ENCODE measurements at places on chromosomes 1 and 21.

GRCh38 chr1:1315435-1315954 lies 7.1 kb downstream of the PUSL1 start:
- no peak for DNase-seq

- DNase-seq: no peak
Measured at GRCh38 chr1:232454227-232454886, 175.6 kb downstream of the SIPA1L2 start.

GRCh38 chr1:14912839-14913481 lies 240.6 kb upstream of the TMEM51 start:
- no peak for DNase-seq

DNA sequence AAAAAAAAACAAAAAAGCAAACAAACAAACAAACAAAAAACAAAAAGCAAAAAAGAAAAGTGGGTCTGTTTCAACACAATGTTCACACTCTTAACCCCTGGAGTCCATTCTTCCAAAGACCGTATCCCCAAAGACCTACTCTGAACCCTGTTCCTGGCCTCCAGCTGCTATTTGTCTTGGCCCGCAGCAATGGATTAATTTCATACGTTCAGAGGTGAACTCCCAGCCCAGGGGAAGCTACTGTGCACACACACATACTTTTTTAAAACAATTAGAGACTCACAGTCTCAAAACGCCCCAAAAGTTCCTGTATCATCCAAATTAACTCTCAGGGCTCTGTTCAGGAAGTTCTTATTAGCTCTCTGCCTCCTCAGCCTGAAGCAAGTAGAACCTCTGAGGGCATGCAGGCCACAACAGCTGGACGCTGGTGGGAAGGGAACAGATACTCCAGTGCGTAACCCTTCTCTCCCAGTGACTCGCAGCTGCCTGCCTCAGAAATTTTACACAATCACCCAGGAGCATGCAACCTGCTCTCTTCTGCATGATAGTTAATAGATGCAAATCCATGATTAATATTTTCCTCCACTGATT lies 395.4 kb downstream of the RRAGC start:
- no peak for DNase-seq

DNA sequence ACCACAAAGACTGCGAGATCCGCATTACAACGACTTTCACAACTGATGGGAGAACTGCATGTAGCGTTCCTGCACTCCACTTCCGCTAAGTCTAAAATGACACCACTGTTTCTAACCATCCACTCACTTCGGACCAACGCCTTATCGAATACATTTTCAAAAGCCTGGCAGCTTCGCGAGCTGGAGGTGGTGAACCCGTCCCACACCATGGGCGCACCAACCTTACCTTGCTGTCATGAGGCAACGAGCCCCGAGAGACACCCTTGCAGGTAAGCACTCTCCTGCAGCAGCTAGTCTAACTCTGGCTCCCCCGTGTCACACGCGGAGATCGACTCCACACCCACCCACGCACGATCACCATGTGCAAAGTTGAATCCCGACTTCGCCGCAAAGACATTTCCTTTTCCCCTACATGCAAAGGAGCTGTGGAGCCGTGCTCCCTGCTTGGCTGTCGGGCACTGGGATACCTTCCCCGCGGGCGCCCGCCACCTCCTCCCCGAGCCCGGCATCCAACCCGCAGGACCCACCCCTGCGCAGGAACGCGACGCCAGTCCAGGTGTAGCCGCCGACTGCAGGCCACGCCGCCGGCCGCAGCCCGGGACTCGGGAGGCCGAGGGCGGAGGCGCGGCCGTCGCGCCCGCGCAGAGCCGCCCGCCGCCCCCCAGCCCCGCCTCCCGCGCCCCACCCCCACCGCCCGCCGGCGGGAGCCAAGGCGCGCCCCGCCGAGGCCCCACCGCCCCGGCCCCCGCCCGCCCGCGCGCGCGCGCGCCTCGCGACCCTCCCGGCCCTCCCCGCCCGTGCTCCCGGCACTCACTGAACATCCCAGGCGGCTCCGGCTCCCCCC lies 629 bp downstream of the TAF5L start:
- DNase-seq: no peak

DNA sequence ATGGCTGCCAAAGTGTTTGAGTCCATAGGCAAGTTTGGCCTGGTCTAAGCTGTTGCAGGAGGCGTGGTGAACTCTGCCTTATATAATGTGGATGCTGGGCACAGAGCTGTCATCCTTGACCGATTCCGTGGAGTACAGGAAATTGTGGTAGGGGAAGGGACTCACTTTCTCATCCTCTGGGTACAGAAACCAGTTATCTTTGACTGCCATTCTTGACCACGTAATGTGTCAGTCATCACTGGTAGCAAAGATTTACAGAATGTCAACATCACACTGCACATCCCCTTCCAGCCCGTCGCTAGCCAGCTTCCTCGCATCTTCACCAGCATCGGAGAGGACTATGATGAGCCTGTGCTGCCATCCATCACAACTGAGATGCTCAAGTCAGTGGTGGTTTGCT lies 215.8 kb upstream of the JUN start:
- DNase-seq: no peak

GRCh38 chr1:11364170-11364569 lies 91.2 kb downstream of the UBIAD1 start:
- DNase-seq: no peak

DNA sequence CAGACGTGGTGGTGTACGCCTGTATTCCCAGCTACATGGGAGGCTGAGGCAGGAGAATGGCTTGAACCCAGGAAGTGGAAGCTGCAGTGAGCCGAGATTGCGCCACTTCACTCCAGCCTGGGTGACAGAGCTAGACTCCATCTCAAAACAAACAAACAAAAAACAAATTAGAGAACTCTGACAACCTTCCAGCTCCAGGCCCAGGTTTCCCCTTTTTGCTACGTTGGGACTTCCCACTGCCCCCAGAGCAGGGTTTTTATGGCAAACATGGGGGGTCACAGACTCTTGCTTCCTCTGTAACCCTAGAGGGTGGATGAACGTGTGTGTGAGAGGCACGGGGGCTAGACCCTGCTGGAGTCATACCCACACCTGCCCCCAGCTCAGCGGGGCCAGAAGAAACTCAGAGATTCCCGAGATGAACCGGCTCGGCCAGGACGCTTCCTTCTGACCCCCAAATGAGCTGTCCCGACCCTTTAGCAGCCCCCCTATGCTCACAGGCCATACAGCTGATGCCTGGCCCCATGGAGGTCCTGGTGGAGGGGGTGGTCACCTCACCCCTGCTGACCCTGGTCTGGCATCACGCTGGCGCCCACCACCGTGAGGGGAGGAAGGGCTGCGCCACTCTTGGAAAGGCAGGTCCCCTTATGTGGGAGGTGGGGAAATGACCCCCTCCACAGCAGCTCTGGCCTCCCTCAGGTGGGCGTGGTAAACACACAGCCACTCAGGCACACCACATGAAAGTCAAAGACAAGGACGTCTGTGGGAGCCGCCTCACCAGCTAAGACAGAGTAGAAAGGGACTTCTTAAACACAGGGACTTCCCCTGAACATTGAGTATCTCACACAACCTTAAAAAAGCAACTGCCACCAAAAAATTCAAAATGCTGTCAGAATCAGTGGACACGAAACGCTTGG lies 7.1 kb downstream of the GPR157 start:
- DNase-seq: no peak

DNA sequence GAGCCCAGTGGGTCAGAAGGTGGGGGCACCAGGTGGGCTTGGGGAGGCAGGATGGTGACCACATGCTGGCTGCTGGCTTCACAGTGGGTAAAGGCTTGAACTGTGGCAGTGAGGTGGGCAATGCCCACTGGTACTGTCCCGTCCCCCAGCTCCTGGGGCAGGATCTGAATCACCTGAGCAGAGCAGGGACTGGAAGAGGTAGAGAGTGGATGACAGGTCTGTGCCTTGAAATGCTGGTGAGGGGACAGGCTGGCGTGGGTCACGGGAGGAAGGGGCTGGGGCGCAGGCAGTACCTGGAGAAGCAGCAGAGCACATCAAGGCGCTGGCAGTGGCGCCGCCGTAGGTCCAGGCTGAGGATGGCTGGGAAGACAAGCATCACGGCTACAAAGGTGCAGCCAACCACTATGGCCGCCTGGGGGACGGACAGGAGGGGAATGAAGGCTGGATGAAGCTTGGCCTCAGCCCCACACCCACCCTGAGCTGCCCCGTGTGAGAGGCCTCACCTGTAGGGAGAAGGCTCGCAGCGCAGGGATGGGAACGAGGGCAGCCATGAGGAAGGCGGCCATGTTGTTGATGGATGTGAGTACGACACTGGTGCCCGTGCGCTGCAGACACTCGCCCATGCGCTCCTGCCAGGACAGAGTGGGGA lies 14.9 kb downstream of the PTCH2 start:
- DNase-seq: no peak

- DNase-seq: no peak
Measured at GRCh38 chr1:64469977-64470664, at the start of gene CACHD1. CACHD1 (plus strand) TSS chr1:64470129; CDS start chr1:64470745, 616 bp downstream.

DNA sequence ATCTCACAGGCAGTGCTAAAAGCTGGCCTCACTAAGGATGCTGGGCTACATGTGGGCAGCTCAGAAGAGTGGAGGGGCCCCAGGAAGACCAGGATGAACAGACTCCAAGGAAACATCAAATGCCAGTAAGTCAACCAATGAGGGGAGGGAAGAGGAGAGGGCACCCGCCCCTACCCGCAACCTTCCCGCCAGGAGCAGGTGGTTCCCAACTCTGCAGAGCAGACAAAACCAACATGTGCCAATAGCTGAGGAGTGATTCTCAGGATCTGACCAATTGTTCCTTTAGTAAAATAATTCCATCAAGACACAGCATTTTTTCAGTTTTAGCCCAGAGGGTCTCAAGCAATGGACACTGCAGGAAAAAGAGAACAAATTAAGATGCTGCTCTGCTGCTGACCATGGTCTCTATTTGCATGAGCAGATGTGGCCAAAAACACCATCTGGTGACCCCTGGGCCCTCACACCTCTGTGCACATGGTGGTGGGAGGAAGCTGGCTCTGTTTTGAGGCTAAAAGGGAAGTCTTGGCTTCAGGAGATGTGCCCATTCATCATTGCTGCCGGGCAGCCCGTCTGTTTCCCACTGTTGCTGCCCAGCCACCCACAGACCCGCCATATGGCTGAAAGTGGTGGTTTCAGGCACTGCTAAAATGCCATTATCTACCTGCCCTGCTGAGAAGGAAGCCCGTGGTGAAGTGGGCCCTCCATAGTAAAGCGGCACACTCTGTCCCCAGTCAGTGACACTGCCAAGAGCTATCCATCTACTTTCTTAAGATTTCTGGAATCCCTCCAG lies 231.8 kb downstream of the KCNH1 start:
- DNase-seq: no peak

DNA sequence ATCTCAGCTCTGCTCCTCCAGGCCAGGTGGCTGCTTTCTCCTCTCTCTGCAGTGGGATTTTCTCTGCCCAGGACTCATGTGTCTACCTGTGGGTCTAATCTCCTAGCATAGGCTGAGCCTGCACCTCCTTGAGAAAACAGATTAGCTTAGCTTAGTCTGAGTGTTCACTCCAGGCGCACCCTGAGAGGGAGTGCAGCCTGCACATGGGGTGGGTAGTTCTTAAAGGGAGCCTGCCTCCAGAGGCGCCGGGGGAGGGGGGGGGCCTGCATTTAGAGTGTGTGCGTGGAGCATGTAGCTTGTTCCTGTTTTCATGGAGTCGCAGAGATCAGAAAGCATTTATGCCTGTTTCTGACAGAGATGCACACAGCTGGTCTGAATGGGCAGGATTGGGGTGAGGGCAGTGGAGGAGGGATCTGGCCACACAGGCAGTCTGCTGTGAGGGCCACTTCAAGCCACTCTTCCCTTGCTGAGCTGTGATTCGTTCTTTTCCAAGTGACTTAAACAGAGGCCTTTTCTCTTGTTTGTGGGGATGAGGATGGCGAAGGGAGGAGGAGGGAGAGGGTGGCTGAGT lies 45.2 kb downstream of the GALNT2 start:
- DNase-seq: no peak

DNA sequence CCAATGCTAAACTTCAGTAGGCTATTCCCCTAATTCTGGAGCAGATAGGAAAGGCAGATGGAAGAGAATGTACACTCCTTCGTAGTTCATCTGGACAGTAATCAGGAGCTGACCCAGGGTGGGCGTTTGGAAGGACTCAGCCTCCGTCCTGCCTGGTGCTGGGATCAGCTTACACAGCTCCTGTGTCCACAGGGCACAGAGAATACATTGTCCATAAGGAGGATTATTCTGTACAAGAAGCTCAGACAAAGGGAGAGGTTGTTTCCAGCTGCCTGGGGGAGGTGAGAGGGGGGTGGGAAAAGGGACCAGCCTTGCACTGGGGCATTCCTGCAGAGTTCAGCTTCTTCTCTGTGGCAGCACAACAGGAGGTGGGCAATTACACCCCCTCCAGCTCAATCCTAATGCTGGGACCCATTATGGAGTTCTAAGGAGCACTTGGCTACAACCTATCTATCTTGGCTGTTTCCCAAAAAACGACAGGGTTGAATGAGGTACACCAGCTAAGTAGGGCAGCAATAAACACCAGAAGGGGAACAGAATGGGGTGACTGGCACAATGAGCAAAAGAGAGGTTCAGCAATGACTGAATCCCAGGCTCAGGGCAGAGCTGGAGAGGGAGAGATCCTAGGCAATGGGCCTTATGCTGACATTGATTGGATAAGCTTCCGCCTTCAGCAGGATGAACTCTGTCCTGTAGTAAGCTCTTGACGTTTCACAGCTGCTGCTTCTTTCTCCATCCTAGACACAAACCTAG lies 7.4 kb downstream of the MED8 start:
- no peak for DNase-seq

GRCh38 chr1:200831091-200831490 lies 41.7 kb upstream of the GPR25 start:
- DNase-seq: no peak

GRCh38 chr1:201999625-202000238 lies 10.7 kb upstream of the ELF3 start:
- DNase-seq: no peak

DNA sequence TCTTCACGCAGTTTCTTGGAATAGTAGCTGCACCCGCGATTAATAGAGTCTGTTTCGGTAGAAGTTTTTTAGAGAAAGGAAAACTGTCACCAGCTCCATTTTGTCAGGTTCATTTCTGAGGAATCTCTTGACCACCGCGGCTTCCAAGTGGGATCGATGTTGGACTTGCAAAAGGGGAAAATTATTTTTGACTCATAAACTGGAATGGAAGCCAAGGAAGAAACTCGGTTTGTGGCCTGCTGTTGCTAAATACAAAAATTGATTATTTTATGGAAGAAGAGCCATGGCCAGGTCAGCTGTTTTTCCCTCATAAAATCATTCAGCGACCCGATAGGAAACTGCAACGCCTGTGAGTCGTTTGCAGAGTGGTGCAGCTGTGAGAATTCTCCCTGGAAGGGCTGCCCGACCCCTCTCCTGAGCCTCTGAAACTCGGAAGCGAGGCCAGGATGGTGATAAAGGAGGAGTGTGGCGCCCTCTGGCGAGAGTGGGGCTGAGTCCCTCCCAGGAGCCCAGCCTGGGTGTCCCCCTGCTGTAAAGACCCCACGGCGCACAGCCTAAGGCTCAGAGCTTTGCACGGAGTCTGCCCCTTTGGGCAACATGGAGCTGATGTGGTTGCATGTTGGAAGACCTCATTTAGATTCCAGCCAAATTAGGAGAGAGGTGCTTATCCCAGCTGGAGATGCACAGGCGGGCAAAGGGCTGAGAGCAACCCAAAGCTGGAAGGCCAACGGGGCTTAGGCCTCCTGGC lies 83.6 kb upstream of the SLC25A33 start:
- DNase-seq: no peak

- no peak for DNase-seq
Measured at GRCh38 chr1:8554956-8555534, 237.1 kb downstream of the SLC45A1 start.
